T-helper 17 cell (primary cell): ENCODE measurements at places on chromosomes 13 and 19. TPM values are rescaled to one million over a fixed set of nuclear protein-coding genes. Genes with fewer than 3 reads are reported as not detected.

The CEACAM7 gene
- total RNA-seq, result not detected

The NLRP11 gene
- not detected for total RNA-seq

DNA sequence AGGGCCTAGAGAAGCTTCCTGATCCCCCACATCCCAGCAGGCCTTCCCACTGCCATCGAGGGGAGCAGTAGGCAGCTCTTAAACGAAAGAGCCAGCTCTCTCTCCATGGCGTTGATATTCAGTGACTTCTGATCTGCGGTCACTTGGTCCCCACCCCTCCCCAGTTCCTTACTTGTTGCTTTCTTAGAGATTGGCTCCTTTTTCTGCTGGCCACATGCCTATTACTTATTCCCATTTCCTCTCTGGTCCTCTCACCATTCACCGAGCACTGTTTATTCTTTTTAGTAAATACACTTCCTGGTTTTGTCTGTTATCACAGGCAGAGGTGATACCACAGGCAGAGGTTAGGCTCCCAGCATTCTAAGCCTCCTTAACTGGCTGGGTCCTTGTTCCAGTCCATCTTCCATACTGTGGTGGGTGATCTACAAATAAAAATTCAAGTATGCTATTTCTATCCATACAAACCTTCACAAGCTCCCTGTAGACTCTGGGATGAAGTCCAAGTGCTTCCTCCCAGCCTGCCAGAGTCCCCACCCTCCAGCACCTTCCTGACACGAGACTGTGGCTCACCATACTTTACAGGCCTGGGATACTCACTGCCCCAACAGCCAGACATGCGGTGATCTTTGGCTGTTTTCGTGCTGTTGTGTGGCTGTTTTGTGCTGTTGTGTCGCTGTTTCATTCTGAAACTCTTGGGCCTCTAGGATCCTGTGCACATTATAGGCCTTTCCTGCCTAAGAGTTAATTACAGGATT lies 315.9 kb downstream of the ATP8A2 start:
- DNase-seq, result no peak

GRCh38 chr13:51240958-51241357 lies 18.8 kb downstream of the FAM124A start:
- DNase-seq, result no peak

GRCh38 chr13:79625517-79625916 lies 144.6 kb downstream of the NDFIP2 start:
- no peak for DNase-seq
